ENCODE measurements at places on chromosomes 6 and 20. TPM values are rescaled to one million over a fixed set of nuclear protein-coding genes. Genes with fewer than 3 reads are reported as not detected.

DNA sequence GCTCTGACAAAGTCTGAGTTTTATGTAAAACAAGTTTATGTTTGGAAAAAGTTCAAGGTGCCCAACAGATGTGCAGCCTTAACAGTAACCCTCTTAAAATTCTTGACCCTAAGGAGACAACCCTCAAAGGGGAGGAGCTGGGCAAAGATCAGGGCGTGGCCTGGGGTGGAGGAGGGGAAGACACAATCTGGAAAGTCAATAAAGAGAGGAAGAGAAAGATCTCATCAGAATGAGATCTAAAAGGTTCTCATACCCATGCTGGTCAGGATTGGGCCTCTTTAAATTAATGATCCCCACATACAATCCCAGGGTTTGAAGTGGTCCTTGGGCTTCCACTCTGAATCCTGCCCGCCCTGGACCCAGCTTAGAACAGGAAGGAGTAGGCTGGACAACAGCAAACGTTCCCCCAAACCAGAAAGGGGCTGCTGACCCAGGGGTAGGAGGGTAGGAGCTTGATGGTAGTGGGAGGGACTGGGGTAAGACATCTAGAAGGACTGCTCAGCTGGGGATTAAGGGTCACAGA, 33.0 kb downstream of the FOXP4 start:
- DNase-seq, result no peak

DNA sequence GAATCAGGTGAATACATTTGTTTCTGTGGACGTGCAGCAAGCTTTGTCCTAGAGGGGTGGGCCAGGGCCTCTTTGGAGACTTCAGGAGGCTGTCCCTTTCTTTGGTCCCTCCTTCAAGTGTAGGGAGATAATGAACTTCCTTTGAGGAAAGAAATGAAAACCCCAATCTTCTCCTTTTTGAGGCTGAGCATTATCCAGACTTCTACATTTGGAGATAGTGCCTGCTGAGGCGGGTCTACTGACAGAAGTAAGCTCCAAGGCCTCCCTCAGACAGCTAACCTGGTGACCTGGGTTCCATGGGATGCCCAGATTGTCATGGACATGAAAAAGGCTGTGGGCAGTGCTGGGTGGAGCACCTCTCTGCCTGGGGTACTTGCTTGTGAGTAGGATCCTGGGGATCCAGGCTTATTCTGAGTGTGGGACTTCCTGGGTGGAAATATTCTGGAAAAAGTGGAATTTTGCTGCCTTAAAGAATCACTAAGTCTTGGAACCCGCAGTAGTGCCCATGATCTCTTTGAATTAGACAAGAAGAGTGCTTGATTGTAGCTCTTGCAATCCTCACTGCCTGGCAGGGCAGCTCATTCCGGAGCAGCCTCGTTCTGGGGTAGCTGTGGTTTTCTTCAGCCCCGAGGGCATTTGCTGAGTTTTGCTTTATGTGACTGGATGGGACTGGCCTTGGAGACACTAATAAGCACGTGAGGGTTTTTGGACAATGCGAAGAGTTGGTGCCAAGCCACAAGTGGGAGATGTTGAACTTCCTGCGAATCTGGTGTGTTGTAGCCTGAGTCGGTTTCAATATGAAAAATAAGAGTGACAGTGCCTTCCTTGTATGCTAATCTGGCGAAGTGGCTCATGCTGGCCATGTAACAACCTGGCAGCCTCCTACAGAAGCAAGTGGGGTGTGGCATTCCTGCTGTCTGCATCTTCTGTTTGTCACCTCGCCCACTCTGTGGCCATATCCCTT, 28.1 kb downstream of the SNRNP48 start:
- DNase-seq, result peak; percentile 89

DNA sequence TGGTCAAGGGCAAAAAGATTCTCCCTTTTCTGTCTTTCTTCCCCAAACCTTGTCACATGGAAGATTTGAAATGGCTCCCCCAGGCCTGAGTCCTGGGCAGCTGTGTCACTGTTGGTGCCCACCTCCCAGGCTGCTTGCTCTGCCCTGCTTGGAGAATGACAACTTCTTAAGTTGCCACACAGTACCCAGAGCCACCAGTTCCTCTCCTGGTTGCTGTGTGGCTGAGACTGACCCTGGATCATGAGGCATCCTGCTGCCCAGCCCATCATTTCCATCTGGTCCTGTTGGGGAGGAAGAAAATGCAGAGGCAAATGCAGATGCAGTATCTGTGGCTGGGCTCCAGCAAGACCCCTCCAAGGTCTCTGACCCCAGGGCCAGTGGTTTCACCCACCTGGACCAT, 113.7 kb downstream of the PHACTR3 start:
- no peak for DNase-seq

- DNase-seq, result peak; percentile 50
Measured at GRCh38 chr6:130620338-130620781, 206.8 kb upstream of the SMLR1 start.

- no peak for DNase-seq
Measured at GRCh38 chr20:1941226-1941625, 46.0 kb downstream of the SIRPA start.

GRCh38 chr6:125746731-125747588, 2.5 kb upstream of the HEY2 start:
- peak; percentile 50 for DNase-seq

DNA sequence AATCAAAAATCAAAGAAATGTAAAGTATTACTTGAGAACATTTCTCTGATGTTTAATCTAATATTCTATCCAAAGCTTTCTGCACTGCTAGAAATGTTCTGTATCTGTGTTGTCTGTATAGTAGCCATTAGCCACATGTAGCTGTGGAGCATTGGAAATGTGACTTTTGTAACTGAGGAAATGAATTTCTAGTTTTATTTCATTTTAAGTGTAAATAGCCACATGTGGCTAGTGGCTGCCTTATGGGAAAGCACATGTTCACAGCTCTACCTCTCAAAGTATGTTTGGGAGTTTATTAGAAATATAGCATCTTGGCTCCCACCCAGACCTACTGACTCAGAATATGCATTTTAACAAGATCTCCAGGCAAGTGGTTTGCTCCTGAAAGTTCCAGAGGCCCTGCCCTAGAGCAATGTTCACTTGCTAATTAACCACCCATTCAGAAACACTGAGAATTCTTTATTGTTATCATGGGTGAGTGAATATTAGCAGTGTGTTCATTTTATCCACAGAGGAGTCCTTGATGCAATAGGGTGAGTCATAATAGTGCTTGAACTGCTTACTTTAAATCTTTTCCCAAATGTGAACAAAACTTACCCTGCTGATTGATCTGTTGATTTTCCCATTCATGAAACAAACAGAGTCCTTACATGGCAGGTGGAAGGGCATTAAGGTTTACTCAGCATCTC, 282.7 kb downstream of the PLCB1 start:
- no peak for DNase-seq

DNA sequence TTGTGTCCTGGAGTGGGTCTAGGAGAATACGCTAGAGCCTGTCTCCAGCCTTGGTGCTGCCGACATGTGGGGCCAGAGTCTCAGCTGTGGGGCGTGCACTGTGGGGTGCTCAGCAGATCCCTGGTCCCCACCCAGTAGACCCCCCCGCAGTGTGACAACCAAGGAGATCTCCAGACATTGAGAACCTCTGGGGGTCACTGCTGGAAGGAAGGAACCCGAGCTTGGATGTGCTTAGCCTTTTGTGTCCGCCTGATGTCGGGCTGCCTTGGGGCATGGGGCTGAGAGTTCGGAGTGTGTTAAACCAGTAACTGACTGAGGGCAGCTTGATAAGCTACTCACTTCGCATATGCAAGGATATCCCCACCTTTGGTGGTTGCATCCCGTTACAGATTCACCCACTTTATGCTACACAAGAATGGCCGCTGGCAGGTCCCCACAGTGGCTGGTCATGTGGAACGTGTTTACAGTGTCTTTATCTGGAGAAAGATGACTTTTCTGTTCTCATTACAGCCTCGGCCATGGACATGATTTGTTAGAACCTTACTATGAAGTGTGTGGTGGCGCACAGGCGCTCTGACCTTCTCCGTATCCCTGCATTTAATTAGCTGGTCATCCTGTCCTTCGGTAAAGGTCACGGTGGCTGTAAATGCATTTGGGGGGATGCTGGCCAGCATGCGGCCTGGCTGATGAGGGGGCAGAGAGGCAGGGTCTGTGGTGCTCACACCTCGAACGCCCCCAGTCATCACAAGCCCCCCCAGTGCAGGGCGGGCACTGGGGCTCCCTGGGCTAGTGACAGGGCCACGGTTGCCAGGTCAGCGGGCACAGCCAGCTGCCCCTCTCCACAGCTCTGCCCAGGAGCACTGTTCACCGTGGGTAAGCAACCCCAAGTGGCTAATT, 366.8 kb downstream of the TAF4 start:
- DNase-seq, result no peak

The KIF6 gene
- 0.26 TPM for total RNA-seq

Data from A172 (cell line).